NCI-H187 treated with DMSO at 0.1 percent for 48 hours (cell line): ENCODE measurements at places on chromosomes 4 and X.

DNA sequence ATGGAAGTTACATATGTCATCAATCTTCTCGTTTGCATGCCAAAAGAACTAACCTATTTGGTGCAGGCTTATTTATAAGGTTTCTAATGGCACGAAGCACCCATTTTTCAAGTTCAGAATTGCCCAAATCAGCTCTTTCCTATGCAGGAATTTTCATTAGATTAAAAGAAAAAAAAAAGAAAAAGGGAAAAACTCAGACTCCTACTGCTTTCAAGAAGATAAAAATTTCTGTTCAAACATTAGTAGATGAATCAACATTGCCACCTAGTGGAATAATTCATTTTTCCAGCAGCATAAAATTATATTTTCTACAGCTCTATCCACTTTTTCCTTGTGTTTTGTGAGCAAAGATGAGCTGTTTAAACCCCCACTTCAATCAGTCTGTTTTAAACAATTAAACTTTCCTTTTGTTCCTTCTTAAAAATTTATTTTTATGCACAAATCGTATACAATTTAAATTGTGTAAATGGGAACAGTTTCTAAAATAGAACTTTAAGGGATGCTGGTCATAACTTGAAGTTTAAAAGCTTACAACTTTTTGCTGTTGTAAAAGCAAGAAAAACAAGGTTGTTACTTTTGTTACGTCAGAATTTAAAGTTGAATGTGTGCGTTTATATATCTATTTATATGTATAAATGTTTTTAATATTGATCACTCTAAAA lies 309.9 kb downstream of the ARAP2 start:
- DNase-seq = no peak

DNA sequence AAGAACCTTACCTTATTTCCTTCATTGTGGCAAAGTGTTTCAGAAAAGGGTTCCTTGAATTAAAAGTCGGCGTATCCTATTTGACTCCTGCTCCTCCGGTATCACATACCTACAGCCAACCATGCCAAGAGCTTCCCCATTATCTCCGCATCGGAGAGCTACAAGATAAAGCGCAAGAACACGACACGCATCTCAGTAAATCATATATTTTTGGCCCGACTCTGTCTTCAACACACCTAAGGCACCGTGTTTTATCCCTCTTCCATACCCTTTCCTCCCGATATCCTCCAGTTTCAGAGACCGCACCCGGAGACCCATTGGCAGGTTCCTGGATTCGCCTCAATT lies 497 bp upstream of the THAP9 start:
- no peak for DNase-seq

DNA sequence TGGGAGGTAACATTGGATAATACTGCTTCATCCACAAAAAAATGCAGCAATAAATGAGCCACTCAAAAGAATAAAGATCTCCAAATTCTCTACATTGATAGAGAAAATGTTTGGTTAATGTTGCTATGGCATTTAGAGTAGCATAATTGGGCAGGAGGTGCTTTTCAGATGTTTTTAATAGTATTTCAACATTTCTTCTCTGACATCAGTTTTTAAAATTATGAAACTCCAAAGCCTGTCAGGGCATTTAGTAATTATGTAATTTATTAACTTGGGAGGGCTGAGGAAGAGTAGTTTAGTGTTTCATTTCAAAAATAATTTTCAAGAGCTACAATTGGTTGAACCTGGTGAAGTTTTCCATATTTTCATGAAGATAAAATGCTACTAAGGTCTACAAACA lies 211.3 kb upstream of the INTU start:
- DNase-seq = no peak

DNA sequence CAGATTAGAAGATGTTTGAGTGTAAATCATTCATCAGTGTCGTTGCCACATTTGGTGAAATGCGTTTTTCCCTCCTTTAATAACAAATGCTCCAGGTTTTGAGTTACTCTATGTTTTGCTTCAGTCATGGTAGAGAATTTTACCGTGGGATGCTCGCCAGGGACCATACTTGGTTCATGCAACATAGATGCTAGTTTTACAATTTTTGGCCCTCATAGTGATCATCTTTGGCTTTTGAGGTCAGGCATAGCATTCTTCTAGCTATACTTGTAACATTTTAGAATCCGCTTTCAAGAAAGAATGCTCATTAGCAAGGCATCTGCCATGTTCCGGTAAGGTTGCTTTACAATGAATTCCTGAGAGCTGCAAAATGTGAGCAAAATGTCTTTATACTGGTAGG lies 147.2 kb downstream of the SPCS3 start:
- no peak for DNase-seq

GRCh38 chrX:23656091-23656490 lies 11.2 kb upstream of the PRDX4 start:
- no peak for DNase-seq

GRCh38 chr4:7815562-7815961 lies 124.1 kb downstream of the AFAP1 start:
- no peak for DNase-seq

DNA sequence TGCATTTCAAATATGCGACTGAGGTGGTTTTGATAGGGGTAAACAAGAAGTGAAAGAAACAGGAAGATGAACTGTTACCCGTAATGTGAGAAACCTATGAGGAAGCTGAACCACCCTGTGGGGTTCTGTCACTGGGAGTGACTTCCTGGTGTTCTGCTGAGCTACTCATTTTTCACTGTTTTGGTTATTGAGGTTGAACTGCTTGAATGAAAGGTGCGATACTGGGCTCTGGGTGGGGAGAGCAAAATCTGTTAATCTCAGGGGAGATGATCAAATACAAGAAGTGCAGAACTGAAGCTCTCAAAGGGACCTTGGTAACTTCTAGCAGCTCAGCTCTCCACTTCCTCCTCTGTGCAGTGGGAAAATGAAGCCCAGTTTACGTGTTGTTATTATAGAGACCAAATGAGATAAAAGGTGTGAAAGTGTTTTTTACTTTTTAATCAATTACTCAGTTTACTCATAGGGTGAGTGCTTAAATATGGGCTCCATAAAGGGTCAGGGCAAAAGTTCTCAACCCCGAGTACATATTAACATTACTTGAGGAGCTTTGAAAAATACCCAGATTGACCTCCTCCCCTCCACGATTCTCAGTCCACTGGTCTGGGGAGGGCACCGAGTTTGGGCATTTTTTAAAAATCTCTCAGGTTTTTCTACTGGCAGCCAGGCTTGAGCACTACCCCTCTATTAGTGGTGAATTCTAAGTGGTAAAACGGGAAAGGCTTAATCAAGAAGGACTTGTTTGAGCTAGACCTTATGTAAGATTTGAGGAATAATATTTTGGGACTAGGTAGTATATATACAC lies 66.7 kb downstream of the COQ2 start:
- DNase-seq = no peak

GRCh38 chr4:82604522-82604921 lies 42.7 kb upstream of the TMEM150C start:
- no peak for DNase-seq

DNA sequence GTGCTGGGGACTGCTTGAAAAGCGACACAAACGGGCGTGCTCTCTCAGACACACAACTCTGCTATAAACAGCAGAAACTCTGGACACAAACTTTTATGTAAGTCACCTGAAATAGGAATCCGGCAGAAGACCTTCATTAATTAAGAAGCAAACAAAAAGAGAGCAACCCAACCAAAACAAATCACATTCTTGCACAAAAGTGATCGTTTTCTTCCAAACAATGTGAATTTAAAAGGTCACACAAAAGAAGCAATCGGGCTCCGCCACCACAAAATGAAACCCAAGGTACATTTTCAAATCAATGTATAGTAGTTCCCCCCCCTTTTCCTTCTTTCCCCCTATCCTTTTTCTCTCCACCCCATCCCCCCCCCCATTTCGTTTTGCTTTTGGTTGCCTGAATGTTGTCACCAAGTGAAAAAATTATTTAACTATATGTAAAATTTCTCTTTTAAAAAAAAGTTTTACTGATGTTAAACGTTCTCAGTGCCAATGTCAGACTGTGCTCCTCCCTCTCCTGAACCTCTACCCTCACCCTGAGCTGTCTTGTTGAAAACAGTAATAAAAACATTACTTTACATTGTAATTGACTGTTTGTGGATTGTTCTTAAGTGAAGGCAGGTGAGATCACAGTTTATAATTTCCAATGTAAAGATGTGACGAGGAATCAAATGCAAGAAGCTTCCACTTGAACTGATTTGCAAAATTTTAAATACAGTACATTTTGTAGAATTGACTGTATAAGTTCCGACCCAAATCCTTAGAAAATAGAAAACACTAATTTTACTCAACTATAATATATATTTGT lies 2.4 kb downstream of the MAB21L2 start:
- DNase-seq = no peak

DNA sequence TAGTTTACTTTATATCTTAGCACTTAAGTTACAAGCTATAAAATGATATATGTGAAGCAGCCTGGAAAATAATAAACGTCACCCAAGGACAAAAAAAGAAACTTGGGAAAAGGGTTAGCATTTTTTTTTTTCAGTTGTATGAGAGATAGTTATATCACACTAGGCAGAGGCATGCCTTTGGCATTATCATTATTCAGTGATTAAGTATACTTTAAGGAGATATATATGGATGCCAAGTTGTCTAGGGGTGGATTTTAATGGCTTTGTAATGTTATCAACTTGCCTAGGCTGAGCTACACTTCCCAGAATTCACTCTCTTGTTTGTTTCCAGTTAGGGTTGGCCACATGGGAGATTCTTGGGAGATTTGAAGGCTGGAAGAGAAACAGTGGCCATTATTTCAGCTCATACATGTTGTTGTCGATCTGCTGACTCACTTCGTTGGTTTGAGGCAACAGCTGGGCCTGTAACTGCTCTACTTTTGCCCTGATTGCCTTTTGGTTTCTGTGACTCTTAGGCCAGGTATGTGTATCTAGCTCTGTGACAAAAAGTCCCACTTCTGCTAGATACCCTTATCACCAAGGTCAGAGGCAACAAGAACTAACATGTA lies 11.5 kb upstream of the SRPX start:
- no peak for DNase-seq

- no peak for DNase-seq
Observed at GRCh38 chr4:107366016-107366735, 330.1 kb upstream of the DKK2 start.

GRCh38 chr4:16048619-16049419 lies 35.0 kb downstream of the PROM1 start:
- DNase-seq = no peak

- no peak for DNase-seq
Observed at GRCh38 chrX:47992095-47992380, 11.8 kb downstream of the ZNF182 start.

- DNase-seq = no peak
Observed at GRCh38 chr4:109803924-109804571, 2.2 kb upstream of the CFI start.

DNA sequence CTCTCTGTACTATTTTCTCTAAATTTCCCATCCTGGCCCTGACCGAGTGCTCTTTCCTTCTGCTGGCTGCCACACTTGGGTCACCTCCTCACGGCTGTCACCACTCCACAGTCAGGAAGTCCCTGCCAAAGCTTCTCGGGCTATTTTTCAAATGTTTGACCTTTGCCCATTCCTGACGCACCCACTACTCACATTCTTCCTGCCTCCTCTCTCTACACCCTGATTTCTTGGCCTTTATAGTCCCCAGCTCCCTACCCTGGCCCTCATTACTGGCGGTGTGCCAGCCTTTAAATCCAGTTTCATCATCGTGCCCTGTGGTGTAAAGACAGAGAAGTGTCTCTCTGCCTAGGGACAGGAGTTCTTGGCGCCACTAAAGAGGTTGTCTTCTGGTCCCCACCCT lies 46.4 kb upstream of the GATB start:
- DNase-seq = no peak

- no peak for DNase-seq
Observed at GRCh38 chrX:153539171-153539978, 21.9 kb downstream of the ATP2B3 start.

- DNase-seq = no peak
Observed at GRCh38 chr4:21888195-21888976, 60.2 kb downstream of the KCNIP4 start.

- no peak for DNase-seq
Observed at GRCh38 chrX:12657881-12658280, 133.3 kb upstream of the PRPS2 start.

- no peak for DNase-seq
Observed at GRCh38 chrX:39017716-39018115, 216.5 kb downstream of the MID1IP1 start.

DNA sequence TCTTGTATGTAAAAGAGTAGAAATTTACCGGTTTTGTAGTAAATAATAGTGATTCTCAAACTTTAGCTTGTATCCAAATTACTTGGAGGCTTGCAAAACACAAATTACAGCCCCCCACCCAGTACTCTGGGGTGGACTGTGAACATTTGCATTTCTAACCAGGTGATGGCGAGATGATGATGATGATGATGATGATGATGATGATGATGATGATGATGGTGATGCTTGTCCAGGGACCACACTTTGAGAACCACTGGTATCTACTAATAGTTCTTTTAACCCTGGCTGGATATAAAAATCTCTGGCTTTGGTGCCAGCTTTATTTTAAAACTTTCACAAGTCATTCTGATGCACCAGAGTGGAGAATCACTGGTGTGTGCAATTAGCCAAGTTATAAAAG lies 96.3 kb downstream of the MRPL1 start:
- DNase-seq = no peak

- DNase-seq = no peak
Observed at GRCh38 chr4:165208221-165208652, 876 bp downstream of the KLHL2 start.

DNA sequence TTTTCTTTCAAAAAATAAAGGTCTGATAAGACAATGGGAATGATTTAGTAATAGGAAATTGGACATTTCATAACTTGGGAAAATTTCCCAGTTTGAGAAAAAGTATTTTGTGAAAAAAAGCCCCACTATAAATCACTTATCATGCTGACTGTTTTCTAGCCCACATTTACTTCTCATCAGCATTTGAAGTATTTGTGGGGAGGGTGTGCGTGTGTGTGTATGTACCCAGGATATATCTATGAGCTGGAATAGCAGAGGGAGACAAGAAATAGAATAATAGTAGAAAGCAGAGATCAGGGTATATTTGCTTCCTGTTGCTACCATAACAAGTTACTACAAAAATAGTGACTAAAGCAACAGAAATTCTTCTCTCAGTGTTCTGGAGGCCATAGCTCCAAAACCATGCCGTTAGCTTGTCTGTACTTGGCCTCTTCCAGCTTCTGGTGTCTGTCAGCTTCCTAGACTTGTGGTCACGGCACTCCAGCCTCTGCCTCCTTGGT lies 139.8 kb downstream of the PTTG2 start:
- no peak for DNase-seq

DNA sequence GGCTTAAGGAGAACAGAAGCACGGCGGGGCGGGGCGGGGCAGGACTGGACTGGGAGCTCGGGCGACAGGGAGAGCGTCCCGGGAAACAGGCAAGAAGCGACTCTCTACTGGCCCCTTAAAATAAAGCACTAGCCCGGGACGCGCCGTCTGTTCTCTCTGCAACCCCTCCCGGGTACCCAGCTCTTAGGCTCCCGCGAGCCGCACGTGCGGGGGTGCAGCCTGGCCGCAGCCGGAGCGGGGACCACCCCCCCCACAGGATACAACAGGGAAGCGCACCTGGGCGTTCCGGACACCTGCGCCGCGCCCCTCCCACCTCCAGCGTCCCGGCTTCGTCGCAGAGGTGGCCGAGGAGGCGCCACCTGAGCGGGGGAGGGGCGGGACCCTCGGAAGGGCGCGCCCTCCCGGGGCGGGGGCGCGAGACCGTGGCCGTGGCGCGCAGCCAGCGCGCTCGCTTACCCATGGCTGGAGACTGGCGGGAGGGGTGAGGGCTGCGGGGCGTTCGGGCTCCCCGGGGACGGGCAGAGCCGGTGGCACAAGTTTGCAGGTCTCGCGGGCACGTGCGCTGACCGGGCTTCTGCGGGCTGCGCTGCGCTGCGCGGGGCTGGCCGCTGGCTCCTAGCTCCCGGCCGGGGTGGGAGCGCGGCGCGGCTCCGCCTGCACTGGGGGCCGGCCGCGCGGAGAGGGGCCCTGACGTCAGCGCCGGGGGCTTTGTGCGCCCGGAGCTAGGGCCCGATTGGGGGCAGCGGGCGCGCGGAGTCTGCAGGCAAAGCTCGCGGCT lies 91.5 kb downstream of the GEMIN8 start:
- no peak for DNase-seq
